ENCODE measurements at places on chromosomes 6 and 20. TPM values are rescaled to one million over a fixed set of nuclear protein-coding genes. Genes with fewer than 3 reads are reported as not detected.

SIRPA gene
- 25.5 TPM for total RNA-seq

DNA sequence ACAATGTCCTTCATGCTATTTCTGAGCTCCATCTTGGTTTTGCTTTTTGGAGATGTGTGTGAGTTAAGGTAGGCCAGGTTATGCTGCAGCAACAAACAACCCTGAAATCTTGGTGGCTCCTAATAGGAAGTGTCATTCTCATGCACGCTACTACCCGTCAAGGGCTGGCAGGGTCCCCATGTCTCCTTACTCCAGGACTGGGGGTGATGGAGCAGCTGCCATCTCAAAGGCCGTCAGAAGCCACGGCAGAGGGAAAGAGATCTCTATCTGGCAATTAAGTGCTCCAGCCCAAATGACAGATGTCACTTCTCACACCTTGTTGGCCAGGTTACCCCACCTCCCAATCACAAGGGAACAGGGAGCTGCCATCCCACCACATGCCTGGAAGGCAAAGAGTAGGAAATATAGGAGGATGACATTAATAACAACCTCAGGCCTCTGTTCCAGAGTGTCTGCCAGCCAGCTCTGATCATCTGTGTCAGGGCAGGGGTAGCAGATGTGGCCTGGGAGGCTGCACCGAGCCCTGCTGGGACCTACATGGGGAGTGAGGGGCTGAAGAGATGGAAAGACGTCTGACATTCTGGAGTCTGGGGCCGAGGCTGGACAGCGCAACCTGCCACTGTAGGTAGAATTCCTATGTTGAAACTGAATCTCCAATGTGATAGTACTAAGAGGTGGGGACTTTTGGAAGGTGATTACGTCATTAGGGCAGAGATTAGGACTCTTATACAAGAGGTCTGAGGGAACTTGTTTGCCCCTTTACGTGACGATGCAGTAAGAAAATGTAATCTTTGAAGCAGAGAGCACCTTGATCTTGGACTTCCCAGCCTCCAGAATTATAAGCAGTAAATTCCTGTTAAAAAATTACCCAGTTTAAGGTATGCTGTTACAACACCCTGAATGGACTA lies 4.8 kb upstream of the SDCBP2 start:
- peak; percentile 18 for DNase-seq
- peaks cover 6% of the 10 kb centered on the region for H3K4me1 ChIP-seq
- no peaks in the 10 kb centered on the region for H3K27me3 ChIP-seq
- no peak overlapping the region for H3K27ac ChIP-seq
- H3K36me3 ChIP-seq = no peaks in the 10 kb centered on the region

DNA sequence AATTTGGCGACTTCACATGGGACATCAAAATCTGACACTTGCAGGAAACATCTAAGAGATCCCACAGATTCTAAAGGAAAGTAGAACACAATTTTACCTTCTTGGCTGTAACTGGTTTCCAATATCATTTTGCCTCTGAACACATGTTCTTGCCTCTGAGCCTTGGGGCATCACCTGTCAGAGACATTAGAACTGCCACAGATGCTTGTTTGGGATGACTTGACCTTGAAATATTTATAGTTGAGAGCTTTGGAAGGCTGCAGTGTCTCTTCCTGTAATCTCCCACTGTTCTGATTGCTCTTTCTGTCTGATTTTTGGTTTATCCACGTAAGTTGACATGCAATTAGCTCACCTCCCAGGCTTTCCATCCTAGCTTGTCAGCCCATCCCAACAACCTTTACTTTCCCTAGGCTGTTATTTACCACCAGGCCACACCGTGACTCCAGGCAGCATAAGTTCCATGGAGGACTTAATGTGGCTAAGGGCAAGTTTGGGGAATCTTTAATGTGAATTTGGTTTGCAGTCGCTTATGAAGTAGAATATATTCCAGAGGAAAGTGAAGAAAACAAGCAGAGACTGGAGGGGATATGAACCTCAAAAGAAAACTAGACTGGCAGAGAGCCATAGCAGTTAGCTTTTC lies 256.5 kb upstream of the RIN2 start:
- H3K4me1 ChIP-seq = peaks cover under 1% of the 10 kb centered on the region
- no peaks in the 10 kb centered on the region for H3K27me3 ChIP-seq
- H3K4me3 ChIP-seq = no peak overlapping the region
- no peak overlapping the region for H3K27ac ChIP-seq
- no peaks in the 10 kb centered on the region for H3K36me3 ChIP-seq

DNA sequence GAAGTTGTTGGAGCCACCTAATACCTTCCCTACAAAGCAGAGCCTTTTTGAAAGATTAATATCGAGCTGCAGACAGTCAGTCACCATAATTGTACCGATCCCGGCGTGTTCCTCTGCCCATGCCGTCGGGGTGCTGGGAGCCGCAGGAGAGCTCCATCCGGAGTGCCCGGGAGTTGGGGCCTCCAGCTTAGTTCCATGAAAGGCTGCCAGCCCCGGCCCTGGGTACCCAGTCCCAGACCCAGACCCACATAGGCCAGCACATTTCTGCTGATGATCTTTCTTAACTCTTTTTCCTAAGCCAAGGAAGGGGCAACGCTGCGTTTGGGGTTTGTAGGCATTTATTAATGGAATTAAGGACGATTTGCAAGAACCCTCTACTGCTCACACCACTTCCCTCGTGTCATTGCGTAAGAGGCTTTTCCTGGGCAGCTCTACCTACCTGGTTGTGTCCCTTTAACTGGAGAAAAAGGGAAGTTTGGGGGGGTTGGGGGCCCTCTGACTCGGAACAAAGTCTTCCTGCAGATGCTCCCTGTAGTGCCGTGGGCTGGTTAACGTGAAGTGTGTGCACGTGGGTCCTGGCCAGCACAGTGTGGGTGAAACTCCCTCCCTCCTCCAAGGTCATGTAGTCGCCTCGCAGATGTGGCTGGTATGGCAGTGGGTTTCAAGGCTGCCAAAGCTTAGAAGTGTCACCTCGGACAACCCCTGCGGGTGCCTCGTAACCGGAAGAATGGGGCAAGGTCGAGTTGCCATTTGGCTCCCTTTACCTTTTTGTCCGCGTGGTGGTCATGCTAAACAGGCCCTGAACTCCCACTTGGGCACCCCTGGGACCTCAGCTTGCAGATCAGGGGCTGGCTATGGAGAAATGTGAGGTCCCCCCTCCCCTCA lies 54.3 kb upstream of the APCDD1L start:
- DNase-seq = peak; percentile 53
- no peak overlapping the region for H3K27ac ChIP-seq
- H3K4me1 ChIP-seq = peaks cover 5% of the 10 kb centered on the region
- H3K4me3 ChIP-seq = no peak overlapping the region
- no peaks in the 10 kb centered on the region for H3K27me3 ChIP-seq

Data from ovary (tissue), 10 donors.